IPS DF 6.9 (cell line): ENCODE measurements at places on chromosomes 13 and 19.

DNA sequence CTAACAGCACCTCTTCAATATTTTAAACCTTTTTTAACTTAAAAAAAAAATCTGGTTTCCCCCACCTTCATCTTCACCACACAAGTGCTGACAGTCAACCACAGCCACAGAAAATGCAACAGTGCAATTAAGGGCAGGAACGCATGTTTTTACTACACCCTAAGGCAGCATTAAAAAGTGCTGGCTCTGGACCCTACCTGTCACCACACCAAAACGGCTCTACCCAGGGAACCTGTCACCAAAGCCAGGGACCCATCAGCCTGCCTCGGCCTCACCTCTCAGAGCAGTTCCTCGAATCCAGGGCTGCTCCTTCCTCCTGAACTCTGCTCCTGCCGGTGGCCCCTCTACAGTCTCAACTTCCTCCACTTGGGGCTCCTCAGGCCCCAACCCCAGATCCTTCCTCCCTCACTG is 22.5 kb upstream of the SLC35E1 start:
- no peak for DNase-seq

- peak; percentile 66 for DNase-seq
Measured at GRCh38 chr13:74040200-74040599, 94.0 kb downstream of the KLF12 start.

DNA sequence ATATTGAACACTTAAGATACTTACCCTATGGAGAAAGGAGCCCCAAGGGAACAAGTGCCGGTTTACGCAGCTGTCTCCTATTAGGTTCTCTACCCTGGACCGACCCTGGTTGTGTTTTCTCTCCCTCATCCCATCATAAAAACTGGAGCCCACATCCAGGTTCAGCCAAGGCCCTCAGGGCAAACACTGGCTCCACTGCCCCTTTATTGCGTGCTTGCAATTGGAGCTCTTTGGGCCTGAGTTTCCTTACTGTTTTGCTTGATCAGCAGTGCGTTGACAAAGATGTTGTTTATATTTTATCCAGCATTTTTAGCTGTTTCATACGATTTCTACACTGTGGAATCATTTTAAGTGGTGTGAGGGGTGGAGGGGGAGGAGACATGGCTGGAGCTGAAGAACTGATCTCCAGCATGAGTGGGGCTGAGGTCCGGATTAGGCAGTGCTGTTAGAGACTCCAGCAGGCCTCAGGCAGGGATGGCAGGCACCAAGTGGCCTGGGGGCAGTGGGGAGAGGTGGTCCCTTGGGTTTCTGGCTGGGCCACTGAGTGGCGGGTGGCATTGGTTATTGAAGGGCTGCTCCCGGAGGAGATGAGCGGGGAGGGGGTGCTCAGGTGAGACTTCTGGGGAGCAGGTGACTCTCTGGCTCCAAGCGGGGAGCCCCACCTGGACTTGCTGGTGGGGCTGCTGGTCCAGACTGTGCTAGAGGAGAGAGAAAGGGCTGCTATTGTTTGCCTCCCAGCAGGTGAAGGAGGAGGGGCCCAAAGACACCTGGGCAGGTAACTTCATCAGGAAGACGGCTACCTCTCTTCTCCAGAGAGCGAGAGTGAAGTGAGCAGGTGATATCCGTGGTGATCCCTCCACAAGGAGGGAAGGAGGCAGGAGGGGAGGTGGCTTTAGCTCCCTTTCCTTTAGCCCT is 62.4 kb upstream of the RNF113B start:
- no peak for DNase-seq

- no peak for DNase-seq
Measured at GRCh38 chr19:23539499-23539898, 144.2 kb upstream of the ZNF91 start.

- DNase-seq: no peak
Measured at GRCh38 chr19:29893606-29894284, 48.3 kb upstream of the URI1 start.

DNA sequence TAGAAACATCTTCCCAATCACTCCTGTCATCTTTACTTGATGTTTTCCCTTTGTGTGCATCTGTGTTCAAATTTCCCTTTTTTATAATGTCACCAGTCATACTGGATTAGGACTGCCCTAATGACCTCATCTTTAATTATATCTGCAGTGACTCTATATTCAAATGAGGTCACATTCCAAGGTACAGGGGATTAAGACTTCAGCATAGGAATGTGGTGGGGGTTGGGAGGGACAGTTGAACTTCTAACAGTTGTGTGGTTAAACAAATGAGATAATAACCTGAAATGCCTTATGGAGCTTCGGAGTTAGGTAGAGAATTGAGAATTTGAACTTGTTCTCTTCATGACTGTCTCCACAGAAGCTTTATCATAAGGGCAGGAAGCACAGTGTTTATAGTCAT is 23.0 kb downstream of the PAN3 start:
- DNase-seq: no peak
